ENCODE measurements at places on chromosomes 4 and X.

GRCh38 chr4:180084561-180084960 is 2158.6 kb upstream of the TENM3 start:
- DNase-seq = no peak

DNA sequence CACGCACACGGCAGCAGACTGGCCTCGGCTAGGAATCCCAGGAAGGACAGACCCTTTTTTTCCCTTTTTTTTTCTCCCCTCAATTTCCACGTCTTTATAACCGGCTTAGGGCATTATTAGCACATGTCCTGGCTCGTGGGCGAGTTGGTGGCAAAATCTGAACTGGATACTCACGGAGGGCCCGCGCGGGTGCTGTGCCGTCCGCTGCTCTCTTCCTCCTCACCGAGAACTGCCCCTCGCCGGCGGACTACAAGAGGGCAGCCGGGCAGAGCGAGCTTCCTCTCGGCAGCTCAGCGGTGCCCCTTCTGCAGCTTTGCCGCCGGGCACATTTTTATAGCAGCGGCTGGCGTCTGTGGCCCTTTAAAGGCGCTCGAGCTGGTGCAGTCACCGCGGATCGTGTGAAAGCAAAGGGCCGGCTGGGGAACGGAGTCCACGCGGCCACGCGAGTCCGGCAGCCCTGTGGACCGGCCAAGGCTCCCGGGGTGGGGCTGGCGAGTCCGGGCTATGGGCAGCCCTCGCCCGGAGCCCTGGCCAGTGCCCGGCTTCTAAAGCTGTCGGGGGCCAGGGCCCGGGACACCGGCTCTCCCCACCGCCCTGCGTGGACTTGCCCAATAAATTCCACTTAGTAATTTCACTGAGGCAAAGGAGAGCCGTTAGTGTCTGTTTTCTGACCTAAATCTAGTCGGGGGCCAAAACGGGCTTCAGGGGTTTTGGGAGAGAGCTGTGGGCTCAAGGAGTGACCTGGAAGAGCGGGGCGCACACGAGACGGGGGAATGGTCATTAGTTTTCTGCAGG is 1.3 kb upstream of the CITED1 start:
- peak; percentile 48 for DNase-seq

- DNase-seq = no peak
These were observed 8.0 kb downstream of the OPRPN start for GRCh38 chr4:70405765-70406164.

GRCh38 chr4:127240764-127241105 is 392.0 kb upstream of the INTU start:
- no peak for DNase-seq

DNA sequence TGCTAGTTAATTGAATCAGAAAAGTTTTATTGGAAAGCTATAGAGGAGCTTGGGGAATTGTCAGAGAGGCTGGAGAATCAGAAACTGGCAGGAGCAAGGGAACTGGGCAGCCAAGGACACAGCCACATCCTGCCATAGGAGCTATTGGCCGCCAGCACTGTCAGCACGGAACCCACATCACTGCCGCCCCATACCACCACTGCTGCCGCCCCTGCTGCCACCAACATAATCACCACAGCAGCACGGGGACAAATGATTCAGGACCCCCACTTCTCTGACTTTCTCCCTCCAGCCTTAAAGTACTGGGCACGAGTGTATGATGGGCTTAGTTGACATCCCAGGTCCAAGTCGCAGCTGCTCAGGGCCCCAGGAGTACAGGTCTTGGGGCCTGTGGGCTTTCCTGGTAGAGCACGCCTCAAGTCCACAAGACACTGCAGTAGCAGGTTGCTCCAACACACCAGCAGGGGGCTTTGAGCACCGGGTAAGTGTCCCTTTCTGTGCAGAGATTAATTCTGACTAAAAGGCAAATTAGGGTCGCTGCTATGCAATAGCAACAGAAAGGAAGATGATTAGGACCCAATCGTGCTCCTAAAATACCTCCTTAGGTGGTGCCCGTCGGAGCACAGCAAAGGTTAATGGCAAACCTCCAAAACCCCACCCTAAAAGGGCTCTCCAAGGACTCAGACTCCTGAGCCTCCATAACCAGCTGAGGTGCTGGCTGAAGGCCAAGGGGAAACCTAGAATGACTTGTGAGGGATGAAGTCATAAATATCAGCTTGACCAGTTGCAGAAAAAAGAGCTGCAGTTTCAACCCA is 6.9 kb downstream of the PJA1 start:
- DNase-seq = peak; percentile 53

DNA sequence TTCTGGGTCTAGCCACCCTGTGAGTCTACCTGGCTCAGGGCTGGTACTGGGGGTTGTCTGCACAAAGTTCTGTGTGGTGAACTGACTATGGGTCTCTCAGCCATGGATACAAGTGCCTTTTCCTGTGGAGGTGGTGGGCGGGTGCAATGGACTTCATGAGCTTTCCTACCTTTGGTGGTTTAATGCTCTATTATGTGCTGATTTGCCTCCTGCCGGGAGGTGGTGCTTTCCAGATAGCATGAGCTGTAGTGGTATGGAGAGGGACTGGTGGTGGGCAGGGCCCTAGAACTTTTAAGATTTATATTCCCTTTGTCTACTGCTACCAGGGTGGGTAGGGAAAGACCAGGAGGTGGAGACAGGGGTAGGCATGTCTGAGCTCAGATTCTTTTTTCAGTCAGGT is 48.0 kb downstream of the PBDC1 start:
- DNase-seq = no peak

- no peak for DNase-seq
These were observed 22.7 kb downstream of the JADE1 start for GRCh38 chr4:128832243-128832625.

GRCh38 chr4:86586626-86587380 is 7.3 kb upstream of the PTPN13 start:
- DNase-seq = no peak

DNA sequence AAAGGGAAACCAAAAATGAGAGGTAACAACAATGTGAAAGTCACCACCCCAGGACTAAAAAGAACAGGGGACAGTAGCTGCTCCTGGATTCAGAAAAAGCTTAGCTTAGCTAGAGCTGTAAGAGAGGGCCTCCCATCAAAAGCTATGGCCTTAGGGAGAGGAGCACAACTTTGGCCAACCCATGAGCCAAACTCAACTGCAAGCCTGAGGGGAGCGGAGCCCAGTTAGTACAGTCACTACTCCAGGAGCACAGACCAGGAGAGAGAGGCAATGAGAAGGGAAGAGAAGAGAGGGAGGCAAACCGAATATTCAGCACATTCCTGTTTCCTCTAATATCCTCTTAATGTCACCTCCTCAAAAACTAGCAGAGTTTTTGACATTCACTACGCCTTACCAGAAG is 917.1 kb upstream of the INTU start:
- DNase-seq = no peak

- DNase-seq = peak; percentile 35
These were observed 62.4 kb downstream of the TMEM165 start for GRCh38 chr4:55458164-55458563.

DNA sequence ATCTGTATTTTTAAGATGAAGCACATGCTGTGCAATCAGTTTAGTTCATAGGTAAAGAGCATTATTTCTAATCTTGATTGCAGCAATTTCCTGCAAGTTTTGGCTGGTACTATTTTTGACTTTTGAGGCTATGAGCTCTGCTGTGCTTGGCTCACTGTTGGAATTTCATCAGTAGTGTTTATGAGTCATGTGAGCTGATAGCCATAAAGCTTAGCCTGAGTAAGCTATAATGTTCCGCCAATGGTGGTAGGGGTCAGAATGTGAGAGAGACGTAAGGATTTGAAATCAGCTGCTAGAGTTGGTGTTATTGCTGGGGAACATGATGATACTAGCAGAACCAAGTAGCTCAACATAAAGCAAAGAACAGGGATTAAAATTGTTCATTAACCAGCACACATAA is 590.9 kb upstream of the GNPDA2 start:
- DNase-seq = peak; percentile 11

DNA sequence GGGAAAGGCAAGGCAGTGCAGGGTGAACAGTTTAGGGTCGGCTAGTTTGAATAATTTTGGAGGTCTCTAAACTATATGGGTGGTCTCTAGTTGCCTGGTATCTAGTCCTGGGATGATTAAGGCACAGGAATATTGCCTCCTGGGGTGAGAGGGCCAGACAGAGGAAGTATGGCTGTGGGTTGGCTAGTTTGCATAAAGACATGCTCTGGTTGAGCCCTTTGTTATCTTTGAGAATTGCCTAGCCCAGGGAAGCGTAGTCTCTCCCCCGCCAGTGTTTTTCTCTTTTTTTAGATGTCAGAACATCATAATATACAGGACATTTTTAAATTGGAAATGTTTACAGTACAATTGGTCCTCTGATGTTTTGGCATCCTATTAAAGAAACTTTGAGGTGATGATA is 163.5 kb downstream of the PWWP3B start:
- no peak for DNase-seq

- peak; percentile 11 for DNase-seq
These were observed 276.1 kb downstream of the NR3C2 start for GRCh38 chr4:148166132-148166591.

DNA sequence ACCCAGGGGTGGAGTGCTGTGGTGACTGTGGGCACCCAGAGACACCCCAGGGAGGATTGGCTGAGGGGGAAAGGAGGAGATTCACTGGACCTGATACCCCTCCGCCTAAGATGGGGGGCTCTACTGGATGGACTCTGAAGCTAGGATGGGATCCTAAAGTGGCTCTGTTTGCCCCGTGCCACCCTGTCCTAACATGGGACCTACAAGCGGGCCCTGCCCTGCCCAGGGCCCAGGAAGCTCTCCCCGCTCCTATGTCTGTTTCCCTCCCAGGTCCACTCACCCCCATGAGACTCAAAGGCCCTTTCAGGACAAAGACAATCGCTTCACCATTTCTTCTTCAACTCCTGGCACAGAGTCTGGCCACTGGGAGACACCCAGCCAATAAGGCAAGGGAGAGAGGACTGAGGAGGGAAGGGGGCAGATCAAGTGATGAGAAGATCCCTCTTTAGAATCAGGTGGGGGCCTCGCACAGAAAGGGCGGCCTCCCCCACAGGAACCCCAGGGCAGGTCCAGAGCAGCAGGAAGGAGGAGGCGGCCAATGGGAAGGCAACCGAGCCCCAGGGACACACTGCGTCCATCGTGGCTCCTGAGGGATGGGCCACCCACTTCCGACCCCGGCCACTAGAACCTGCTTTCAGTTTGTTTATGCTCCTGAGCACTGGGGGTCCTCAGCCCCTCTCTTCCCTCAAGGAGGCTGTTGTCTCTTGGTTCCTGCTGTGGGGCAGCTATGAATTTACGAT is 155.4 kb downstream of the AFAP1 start:
- no peak for DNase-seq

- no peak for DNase-seq
These were observed 423.3 kb downstream of the ARHGAP24 start for GRCh38 chr4:85898231-85898630.

DNA sequence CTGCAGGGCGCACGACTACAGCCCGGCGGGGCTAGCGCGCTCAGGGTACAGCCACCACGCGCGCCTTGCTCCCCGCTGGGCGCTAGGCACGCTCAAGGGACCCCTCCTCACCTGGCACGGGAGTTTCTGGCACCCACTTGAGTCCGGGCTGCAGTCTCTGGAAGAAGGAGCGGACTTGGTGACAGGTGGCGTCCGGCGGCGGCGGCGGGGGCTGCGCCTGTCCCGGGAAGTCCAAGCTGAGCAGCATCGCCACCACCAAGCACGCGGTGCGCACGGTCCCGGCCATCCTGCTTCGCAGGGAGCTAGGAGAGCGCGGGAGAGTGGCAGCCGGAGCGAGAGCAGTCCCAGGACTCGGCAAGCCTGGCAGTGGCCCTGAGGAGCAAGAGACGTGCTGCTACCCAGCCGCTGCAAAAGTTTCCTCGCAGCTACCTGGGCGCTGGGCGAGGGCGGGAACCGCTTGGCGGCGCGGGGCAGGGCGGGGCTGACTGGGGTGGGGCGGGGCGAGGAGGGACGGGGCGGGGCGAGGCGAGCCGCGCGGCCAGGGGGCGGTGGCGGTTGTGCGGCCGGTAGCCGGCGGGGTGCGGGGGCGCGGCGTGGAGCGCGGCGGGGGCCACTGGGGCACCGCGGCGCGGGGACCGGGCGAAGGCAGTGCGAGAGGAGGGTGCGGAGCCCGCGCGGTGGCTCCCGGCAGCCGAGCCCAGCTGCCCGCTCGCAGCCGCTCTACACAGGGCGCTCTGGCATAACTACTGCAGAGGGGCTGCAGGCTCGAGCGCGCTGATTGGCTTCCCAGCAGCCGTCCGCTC is at the start of gene GPC3:
Gene GPC3 (minus strand): TSS at position 431 of the 803 bp plus-strand sequence.
- peak; percentile 52 for DNase-seq

DNA sequence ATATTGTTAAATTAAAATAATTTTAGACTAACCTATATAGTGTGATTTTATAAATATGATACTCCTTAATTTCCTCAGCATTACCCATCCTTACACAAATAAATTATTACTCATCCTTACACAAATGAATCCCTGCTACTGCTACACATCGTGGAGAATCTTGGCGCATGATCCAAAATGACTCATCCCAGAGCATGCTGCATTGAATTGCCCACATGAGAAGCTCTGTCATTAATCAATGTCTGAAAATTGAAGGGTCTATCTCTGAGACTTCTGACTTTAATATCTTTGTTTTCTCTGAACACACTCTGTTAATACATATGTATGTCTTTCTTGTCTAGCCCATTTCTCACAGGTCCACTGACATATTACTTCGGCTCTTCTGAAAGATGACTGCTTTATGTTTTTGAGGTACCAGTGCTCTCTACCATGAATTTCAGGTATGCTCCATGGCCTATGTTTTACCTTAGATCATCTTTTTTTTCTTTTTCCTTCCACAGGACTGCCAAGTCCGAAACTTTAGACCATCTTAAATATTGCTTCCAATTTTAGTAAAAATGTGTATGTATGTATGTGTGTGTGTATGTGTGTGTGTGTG is 15.7 kb upstream of the DUSP21 start:
- peak; percentile 87 for DNase-seq

GRCh38 chr4:128841402-128841801 is 31.9 kb downstream of the JADE1 start:
- DNase-seq = no peak

GRCh38 chrX:24647257-24648058 is at the start of gene PCYT1B:
PCYT1B (minus strand) TSS chrX:24647347; CDS start chrX:24647105, 242 bp downstream.
- DNase-seq = peak; percentile 66

- no peak for DNase-seq
These were observed 137.2 kb upstream of the WDR1 start for GRCh38 chr4:10253765-10254164.

GRCh38 chr4:27318740-27319139 is 458.1 kb downstream of the STIM2 start:
- DNase-seq = peak; percentile 54

DNA sequence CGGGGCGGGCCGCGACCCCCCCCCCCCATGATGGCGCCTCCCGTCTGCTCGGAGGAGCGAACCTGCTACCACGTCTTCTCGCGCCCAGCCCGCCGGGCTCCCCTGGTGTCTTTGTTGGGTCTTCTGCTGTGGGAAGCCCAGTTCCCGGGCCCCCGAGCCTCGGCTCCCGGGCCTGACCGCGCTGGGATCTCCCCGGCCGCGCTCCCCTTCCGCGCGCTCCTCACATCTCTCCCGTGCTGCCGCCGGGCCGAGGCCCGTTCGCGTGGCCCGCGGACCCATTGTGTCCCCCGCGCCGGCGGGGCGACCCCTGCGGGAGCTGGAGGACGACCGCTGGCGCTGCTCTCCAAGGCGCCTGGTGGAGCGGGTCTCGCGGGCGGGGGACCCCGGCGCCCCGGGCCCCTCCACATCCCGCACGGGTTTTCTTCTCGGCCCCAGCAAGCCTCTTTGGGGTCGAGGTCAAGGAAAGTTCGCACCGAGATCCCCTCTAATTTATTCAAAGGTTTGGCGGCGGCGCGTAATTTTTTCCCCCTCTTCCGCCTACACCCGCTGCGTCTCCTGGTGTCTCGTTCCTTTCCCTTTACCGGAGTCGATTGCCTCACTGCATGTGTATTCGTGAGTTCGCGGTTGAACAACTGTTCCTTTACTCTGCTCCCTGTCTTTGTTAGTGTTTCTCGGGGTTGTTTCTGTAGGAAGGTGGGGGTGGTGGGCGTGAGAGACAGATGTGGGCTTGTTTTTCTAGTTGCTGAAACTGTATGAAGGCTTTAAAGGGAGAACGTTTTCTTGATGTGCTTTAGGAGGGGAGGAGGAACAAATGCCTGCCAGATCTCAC is 770 bp downstream of the SMAD1 start:
- peak; percentile 84 for DNase-seq
